ENCODE measurements at places on chromosomes 16 and 17. TPM values are rescaled to one million over a fixed set of nuclear protein-coding genes. Genes with fewer than 3 reads are reported as not detected.

GRCh38 chr17:70414300-70414699, 245.0 kb downstream of the KCNJ2 start:
- no peak for DNase-seq

KCNJ12 gene
- 16.5 TPM for total RNA-seq

LPO gene
- not detected for total RNA-seq

DNA sequence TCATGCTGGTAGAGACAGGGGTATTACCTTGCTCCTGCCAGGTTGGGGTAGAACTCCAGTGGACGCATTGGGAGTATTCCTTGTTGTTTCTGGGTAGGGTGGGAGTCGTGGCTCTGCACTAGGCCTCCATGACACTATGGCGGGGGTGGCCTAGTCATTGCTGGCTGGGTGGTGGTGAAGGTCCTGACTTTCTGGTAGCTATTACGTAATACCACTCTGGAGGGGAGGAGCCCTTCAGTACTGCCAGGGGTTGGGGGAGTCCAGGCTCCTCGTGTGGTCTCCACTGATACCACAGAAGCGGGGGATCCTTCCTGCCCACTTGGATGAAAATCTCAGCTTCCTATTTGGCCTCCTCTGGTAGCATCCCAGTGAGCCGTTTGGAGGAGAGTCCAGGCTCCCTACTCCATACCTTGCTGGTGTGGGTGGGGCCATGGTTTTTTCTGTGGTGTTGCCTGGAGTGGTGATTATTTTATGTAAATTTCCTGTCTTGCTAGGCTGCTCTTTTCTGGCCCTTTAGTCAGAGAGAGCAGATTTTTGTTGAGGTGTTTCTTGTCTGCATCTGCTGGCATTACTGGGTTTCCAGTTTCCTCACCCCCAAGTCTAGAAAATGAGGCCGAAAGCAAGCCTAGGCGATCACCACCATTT, 65.8 kb upstream of the GNG13 start:
- no peak for DNase-seq

Measured in left cardiac atrium (tissue), 4 donors.